Activated CD4-positive, alpha-beta T cell treated with anti-CD3 and anti-CD28 coated beads, Interleukin-2, Interleukin-6, amounts not matched to agents 100 ng/mL and 50 ng/mL, durations not matched to agents 16 hours and 8 hours (primary cell): ENCODE measurements at places on chromosomes 4 and X.

DNA sequence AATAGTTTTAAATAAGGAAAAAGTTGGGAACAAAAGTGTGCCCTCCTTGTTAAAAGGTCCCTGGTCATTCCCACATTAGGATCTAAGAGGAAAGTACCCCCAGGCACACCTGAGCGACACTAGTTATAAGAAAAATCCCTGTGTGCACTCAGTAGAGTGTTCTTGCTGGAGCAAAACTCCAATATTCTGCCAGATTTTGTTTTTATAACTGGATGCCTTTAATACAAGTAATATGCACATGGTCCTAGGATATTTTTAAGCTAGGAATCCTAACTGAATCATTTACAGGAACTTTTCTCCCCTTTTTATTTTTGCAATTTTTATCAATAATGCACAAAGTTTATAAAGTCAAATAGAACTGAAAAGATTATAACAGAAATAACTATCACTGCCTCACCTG, 68.6 kb downstream of the BEND4 start:
- DNase-seq: no peak

GRCh38 chrX:13747836-13748235, 13.3 kb downstream of the OFD1 start:
- DNase-seq: peak; percentile 24

DNA sequence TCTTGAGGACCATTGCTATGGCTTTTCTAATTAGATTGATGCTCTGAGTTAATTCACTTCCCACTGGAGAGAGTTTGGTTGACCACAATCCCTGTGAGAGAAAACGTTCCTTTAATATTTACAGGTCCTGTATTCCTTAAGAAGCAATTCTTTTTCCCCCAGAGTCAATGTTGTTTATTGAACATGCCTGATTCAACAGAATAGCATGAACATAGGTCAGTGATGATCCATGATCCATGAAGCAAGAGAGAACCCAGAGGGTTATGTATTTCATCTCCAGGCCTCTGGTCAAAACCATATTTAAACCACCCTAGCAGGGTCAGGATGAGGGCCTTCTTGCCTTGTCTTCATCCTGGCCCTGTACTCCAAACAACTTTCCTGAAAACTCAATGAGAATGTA, 39.4 kb upstream of the EFHC2 start:
- no peak for DNase-seq

- DNase-seq: no peak
These were observed 123.2 kb upstream of the BANK1 start for GRCh38 chr4:101667348-101667747.

- peak; percentile 6 for DNase-seq
These were observed 65.9 kb upstream of the HPF1 start for GRCh38 chr4:169823685-169824084.

- DNase-seq: peak; percentile 49
These were observed 17.5 kb downstream of the STX18 start for GRCh38 chr4:4524364-4524763.

DNA sequence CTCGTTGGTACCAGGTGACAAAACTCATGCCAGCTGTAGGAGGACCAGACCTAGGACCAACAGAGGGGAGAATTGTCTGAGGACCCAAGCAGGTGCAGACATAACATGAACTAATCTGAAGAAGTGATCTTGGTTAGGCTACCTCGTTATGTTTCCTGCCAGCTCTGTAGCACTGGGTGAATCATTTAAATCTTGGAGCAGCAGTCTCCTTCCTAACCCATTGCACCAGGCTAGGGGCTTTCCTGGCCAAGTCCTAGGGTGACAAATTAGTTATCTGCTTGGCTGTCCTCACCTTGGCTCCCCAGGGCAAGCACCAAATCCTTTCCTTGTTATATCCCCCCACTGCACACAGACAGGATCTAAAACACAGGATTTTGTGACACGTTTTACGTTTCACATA, 87.8 kb downstream of the WWC2 start:
- no peak for DNase-seq

DNA sequence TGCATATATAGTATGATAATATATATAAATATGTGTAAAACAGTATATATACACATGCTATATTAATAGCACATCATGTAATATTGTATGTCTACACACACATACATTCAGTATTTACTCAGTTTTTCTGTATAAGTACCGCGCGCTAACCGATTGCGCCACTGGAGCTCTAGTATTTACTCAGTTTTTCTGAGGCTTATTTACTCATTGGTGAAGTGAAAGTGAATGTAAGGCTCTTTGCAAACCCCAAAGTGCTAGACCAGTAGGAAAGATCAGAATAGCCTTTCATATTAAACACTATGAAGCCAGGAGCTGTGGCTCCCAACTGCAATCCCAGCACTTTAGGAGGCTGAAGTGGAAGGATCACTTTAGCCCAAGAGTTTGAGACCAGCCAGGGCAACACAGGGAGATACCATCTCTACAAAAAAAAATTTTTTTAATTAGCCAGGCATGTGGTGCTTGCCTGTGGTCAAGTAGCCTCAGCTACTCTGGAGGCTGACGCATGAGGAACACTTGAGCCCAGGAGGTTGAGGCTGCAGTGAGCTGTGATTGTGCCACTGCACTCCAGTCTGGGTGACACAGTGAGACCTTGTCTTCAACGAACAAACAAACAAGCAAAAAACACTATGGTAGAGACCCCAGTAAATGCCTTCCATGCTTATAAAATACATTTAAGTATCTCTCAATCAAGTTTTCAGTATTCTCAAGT, 125.8 kb downstream of the KIT start:
- DNase-seq: no peak

DNA sequence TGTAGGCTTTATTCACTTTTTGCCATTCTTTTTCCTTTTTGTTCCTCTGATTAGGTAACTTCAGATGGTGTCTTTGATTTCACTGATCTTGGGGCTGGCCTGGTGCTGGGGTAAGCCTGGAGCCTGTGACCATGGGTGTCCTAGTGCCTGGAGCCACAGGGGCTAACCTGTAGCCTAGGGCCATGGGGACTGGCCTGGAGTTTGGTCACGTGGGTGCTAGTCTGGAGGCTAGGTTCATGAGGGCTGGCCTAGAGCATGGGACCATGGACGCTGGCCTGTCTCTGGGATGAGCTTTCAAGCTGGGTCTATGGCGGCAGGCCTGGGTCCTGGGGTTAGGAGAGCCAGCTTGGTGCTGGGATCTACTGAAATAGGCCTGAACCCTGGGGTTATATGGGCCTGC, 32.2 kb upstream of the ALG13 start:
- no peak for DNase-seq

DNA sequence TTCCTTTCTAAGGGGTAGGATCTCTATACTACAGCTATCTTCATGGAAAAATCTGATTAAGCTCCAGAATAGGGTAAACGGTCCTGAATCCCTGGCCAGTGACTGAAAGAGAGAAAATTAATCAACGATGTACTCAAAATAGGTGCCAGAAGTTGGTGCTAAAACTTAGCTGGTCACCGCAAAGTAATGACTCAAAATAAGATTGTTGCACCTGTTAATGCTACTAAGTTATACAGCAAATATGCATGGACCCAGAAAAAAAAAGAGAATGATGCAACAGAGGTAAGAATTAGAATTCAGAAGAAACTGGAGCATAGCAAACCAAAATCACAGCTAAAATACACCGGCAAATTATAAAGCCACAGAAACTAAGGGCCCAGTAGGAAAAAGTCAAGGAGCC, 239.7 kb upstream of the FAM241A start:
- no peak for DNase-seq
